ENCODE measurements at places on chromosomes 4 and X.

- no peak for DNase-seq
These were observed 386.2 kb downstream of the RAB28 start for GRCh38 chr4:13097971-13098370.

DNA sequence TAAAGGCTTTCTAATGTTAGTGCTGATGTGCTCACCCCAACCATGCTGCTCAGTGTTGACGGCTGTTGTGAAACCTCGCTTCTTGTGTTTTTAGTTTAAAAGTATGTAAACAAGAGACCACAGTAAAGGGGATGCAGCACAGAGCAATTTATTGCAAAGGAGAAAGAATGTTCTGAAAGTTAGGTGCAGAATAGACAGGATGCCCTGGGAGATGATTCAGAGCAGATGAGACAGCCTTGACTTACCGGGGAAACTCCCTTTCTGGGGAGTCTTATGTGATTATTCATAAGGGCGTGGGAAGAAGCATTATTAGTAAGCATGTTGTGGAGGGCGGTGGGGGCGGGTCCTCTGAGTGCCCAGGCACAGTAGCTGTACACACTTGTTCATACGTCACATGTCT, 47.7 kb downstream of the EVC start:
- DNase-seq = peak; percentile 97

DNA sequence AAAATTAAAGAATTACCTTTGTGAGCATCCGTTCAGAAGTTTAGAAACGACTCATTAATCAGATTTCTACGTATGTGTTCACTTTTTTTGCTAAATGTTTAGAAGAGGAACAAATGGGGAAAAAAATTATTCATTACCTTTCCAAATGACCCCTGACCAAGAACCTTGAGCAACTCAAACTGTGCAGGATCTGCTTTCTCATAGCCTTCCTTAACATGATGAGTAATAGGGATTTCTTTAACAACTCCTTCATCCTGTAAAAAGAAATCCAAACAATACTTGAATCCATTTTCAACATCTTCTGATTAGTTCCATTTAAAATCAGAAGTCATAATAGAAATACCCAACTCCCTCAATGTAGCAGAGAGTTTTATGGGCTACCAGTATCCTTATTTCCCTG, 32.1 kb downstream of the RPS6KA6 start:
- DNase-seq = no peak

DNA sequence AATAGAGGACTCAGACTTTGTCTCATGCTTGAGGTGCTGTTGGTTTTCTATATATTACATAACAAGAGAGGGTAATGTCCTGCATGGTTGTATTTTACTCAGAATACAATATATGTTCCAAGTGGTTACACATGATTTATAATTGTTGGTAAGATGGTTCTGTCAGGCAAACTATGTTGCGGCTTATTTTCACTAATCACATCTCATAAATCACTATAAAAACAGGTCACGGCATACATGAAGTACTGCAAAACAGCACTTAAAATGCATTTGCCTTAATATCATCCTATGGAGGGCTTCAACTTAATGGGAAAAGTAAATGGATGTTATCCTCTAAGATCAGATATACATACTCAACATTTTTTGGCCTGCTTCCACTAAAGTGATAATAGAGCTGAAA, 246.0 kb upstream of the ARSJ start:
- DNase-seq = no peak

DNA sequence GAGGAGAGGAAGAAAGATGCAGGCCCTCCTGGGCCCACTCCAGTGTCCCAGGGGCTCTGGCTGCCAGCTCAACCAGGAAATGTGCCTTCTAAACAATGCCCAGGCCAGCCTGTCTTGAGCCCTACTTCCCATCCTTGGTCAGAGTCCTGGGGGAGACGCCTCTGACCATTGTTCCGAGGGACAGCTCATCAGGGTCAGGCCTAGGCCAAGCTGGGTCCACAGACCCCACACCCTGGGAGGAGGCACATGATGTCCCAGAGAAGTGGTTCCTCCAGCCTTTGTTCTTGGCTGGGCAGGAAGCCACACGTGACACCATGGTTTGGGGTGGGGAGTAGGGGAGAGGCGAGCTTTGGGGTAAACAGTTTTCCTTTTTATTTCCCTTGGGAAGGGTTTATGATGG, 102.5 kb downstream of the EFNB1 start:
- DNase-seq = no peak

DNA sequence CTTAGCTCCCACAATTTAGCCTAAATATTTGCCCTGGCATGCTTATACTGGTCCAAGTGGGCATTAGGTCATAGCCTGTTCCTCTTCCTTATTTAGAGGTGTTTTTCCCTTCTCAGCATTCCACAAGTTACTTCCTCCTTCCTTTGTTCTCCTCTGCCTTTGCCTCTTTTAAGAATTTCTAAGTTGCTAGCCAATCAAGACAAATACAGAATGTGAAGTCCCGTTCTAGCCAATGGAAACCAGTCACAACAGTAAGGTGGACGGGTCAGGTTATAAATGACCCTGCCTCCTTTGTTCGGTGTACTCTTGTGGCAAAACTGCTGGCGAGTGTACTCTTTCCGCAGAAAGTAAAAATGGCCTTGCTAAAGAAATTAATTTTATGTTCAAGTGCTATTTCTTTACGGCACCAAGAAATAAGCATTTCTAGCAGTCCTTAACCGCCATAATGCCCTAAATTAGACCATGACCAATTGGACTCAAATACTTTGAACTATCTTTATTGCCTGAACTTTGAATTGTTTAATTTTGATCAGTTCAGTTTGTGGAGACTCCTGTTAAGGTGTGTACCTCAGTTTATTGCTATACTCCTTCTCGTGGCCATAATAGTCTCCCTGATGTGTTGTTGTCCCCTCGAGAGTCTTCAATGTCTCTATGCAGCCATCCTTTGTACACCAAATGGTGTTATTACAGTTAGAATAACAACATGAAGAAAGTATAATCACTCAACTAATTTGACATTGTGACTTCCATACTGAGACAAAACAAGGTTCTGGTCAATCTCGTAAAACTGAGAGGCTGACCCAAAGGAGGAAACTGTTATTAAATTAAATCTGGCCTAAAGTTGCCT, 1.6 kb upstream of the HADH start:
- DNase-seq = no peak

DNA sequence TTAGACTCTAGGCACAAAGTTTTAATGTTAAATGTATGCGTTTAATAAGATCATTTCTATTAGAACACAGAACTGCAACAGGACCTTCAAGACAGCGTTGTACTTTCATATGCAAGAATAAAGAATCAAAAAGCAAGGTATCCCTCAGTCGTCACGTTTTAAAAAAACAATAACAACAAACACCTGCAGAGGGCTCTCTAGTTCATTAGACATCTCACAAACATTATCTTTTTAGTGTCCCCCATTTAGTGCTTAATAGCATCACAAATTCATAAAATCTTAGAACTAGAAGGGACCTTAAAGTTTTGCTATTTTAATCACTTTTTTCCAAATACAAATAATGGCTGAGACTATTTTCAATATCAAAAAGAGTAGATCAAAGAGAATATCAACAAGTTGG, 236.6 kb downstream of the DCHS2 start:
- no peak for DNase-seq

- no peak for DNase-seq
These were observed 331.6 kb upstream of the FAM241A start for GRCh38 chr4:111813555-111814140.
